RPMI7951 (cell line): ENCODE measurements at places on chromosomes 13 and 19. TPM values are rescaled to one million over a fixed set of nuclear protein-coding genes. Genes with fewer than 3 reads are reported as not detected.

DNA sequence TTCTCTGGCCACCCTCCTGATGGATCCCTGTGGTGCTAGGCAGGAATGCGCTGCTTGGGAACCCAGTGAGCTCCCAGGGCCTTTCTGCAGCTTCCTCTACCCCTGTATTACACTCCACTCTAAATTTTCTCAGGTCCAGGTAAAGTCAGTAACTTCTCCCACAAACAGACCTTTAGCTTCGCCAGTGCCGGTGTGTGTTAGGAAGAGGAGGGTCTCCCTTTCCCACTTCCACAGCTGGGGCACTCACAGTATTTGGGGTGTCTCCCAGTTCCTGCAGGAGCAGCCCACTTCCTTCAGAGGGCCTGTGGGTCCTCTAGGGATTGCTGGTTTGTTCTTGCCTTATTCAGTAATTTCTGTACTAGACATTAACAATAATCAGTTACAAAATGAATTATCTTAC, 193.5 kb upstream of the PCDH17 start:
- DNase-seq, result no peak

DNA sequence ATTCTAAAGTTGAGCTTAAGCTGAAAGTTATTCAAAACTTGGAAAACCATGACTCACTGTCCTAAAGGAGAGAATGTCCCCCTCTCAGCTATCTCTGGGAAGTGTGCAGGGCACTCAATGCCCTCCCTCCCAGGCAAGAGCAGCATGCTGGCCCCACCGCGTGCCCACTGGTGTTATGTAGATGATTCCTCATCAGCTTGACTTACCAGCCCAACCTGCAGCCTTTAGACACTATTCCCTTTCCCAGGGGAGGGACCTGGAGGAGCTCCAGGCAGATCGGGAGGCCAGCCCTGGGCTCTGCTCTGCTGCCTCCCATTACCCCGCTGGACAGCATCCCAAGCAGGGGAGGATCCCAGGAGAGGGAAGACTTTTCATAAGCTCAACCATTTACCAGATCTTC, 124.6 kb downstream of the FGF14 start:
- DNase-seq, result no peak

- DNase-seq, result no peak
These were observed 942.2 kb downstream of the PCDH17 start for GRCh38 chr13:58573743-58574142.

DNA sequence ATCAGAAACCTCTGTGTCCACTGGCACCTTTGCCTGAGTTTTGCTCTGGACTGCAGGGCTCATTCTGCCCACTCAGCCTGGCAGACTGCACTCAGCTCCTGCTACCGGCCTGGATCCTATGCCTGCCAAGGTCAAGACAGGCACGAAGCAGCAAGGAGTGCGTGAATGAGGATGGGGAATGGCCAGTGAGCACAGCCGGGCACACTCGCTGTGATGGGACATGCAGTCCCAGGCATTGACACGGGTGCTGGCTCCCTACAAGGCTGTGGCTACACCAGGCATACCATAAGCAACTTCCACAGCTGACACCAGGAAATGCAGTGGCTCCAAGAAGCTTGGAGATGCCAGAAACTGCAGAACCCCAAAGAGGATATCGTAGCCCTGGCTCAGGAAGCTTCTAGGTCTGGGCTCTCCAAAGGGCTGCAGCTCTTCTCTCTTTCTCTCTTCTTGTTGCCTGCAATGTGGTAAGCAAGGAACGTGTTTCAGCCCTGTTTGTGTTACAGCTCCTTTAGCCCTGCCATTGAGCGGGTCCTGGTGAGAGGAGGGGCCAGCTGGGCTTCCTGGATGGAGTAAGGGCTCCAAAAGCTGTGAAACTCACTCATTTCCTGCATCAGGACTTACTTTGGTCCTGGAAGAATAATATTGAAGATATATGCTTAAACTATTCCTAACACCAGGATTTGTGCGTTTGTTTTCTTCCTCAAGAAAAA, 832.6 kb upstream of the SLITRK5 start:
- DNase-seq, result no peak

GRCh38 chr13:24802074-24802473, 38.1 kb downstream of the RNF17 start:
- peak; percentile 62 for DNase-seq

- DNase-seq, result no peak
These were observed 38.3 kb downstream of the GPR12 start for GRCh38 chr13:26722321-26722720.

DNA sequence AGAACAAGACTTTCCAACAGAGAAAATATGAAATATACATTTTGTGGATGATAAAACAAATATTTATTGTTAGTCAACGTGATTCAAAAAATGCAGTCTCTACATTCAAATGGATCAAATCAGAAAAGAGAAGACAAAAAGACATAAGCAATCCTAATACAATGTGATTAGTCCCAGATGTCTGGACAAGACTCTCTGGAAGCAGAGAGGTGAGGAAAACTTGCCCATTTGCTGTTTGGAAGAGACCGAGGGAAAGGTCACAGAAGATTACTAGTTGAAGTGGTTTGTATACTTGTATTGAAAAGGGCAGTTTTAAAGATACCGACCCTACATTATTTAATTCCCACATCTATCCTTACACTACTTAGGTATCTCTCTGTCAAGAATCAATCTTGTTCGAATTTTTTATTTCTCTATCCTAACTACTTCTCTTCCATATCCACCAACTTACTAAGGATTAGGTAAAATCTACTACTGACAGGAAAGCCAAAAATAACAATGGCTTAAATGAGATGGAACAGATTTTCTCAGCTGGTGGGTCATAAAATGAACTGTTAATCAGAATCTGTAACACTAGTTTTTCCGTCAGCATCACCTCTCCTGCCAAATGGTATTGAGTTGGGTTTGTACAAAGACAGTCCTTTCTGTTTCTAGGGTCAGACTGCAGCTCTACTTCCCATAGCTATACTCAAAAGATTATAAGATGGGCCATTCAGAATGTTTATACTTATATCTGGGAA, 497.1 kb downstream of the DCT start:
- DNase-seq, result no peak

- DNase-seq, result no peak
These were observed 9.6 kb upstream of the SLC15A1 start for GRCh38 chr13:98761986-98762616.

DNA sequence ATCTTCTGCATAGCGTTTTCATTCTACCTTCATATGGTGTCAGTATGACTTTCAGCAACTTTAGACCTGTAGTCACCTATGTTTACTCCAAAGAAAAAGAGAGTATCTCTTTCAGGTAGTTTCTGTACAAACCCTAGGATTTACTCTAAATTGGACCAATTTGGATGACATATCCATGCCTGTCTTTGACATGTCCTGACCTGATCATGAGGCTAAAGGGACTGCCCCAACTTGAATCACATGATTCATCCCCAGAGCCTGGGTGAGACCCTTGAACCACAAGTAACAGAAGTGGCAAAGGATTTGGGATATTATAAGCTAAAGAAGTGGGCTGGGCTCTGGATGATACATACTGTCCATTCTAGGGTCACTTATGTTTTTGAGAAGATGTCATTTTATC, 124.5 kb upstream of the CSNK1A1L start:
- no peak for DNase-seq

DNA sequence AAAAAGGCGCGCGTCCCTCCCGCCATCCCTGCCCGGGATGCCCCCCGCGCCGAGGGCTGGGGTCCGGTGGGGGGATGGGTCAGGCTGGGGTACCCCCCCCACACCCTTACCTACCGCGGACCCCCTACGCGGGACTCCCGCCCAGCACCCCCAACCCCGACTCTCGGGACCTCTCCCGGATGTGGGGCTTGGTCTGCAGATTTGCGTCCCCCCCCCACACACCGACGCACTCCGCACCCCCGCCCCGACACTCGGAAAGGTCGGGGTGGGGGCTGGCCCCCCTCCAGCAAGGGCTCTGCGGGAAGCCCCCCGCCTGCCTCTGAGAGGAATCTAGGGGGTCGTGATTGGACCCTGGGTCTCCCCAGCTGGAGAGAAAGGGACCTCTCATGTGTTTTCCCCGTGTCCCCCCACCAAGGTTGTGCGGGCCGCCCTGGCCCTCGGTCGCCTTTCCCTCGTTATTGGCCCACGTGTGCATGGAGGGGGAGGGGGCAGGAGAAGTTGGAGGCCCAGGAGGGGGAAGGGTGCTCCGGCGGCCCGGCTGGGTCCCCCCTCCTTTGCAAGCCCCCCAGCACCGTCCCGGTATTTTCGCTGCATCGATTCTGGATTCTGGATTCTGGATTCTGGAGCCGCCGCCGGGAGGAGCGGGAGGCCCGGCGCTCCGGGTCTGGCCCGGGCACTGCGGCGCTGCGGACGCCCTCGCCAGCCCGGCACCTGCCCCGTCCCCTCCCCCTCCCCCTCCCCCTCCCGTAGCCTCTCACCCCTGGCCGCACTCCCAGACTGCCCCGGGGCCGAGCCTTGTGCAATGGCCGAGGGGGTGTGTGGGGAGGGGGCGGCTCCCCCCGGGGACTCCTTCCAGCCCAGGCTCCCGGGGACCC, 607 bp downstream of the NFIC start:
- peak; percentile 29 for DNase-seq

DNA sequence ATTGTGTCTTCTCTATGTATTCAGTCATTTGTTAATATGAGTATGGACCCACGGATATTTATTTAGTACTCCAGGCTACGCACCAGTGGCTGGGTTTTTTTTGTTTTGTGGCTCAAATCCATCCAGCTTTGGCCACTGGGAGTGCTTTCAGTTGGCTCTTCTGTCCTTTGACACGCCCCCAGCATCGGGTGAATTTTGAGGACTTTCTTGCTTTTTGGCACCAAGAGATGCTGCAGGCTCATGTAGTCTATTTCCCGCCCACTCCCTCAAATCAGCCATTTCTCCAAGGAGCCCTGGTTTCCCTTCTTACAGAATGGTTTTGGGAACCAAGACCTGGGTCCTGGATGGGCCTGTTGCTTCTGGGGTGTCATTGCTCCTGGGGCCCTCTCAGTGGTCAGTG, 55.8 kb downstream of the SMARCA4 start:
- DNase-seq, result no peak

GRCh38 chr13:63636316-63636993, 2220.8 kb upstream of the PCDH20 start:
- DNase-seq, result no peak

The RFPL4A gene
- 0.24 TPM in 1 of 2 replicates, not detected in the other for total RNA-seq

The PPP6R1 gene
- 19.7 and 28.0 TPM in 2 replicates for total RNA-seq

The SULT2A1 gene
- total RNA-seq, result not detected in 2 replicates

The RDH8 gene
- 0.12 TPM in 1 of 2 replicates, not detected in the other for total RNA-seq

The ERICH4 gene
- not detected in 2 replicates for total RNA-seq
